Kidney (tissue), 22 donors: ENCODE measurements at places on chromosomes 11 and 22. TPM values are rescaled to one million over a fixed set of nuclear protein-coding genes. Genes with fewer than 3 reads are reported as not detected.

DNA sequence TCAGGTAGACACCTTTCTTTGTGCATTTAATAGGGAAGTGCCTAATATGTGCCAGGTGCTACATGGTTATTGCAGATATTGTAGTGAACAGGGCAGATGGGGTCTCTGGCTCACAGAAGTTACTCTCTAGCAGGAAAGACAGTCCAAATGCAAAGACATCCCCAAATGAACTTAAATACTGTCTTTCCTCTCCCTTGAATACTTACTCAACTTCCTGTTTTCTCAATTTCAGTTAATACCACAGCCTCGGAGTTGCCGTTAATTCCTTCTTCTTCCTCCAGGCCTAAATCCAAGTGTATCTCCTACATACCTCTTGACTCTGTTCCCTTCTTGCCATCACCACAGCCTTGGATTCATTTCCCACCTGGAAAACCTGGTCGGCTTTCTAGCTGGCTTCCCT is 134.3 kb upstream of the SESN3 start:
- H3K27me3 ChIP-seq, result no peaks in the 10 kb centered on the region
- no peak overlapping the region for H3K4me3 ChIP-seq
- H3K4me1 ChIP-seq, result no peaks in the 10 kb centered on the region
- no peaks in the 10 kb centered on the region for H3K36me3 ChIP-seq
- H3K27ac ChIP-seq, result no peak overlapping the region
- DNase-seq, result no peak

Gene MOV10L1
- 0.38 TPM for total RNA-seq

Gene SCN4B
- total RNA-seq, result 3.5 TPM

Gene KCNE3
- total RNA-seq, result 19.2 TPM
